A172 (cell line): ENCODE measurements at places on chromosomes 6 and 20. TPM values are rescaled to one million over a fixed set of nuclear protein-coding genes. Genes with fewer than 3 reads are reported as not detected.

Gene TCFL5
- total RNA-seq: 23.7 and 24.1 TPM in 2 replicates

Gene LY6G5C
- not detected in 2 replicates for total RNA-seq

Gene KCNG1
- total RNA-seq: 6.2 and 12.4 TPM in 2 replicates

Gene SCUBE3
- total RNA-seq: 0.69 and 0.88 TPM in 2 replicates

Gene BPIFB1
- not detected in 2 replicates for total RNA-seq

Gene LRRC73
- 1.2 and 2.3 TPM in 2 replicates for total RNA-seq

Gene TFAP2A
- total RNA-seq: 5.2 TPM in 2 replicates

Gene KHDC1L
- total RNA-seq: not detected in 2 replicates

Gene DLL1
- total RNA-seq: 3.4 and 4.7 TPM in 2 replicates

Gene MEI4
- not detected in 2 replicates for total RNA-seq

Gene MUC21
- total RNA-seq: not detected in 2 replicates

Gene BFSP1
- total RNA-seq: 8.3 and 9.7 TPM in 2 replicates

- DNase-seq: no peak
Measured at GRCh38 chr20:60509407-60509806, 551.2 kb downstream of the CDH26 start.

GRCh38 chr20:5061213-5061612 is 58.5 kb downstream of the PCNA start:
- peak; percentile 95 for DNase-seq

- no peak for DNase-seq
Measured at GRCh38 chr6:106380407-106380806, 19.9 kb downstream of the CRYBG1 start.

GRCh38 chr20:20220134-20220533 is 147.8 kb upstream of the INSM1 start:
- no peak for DNase-seq

DNA sequence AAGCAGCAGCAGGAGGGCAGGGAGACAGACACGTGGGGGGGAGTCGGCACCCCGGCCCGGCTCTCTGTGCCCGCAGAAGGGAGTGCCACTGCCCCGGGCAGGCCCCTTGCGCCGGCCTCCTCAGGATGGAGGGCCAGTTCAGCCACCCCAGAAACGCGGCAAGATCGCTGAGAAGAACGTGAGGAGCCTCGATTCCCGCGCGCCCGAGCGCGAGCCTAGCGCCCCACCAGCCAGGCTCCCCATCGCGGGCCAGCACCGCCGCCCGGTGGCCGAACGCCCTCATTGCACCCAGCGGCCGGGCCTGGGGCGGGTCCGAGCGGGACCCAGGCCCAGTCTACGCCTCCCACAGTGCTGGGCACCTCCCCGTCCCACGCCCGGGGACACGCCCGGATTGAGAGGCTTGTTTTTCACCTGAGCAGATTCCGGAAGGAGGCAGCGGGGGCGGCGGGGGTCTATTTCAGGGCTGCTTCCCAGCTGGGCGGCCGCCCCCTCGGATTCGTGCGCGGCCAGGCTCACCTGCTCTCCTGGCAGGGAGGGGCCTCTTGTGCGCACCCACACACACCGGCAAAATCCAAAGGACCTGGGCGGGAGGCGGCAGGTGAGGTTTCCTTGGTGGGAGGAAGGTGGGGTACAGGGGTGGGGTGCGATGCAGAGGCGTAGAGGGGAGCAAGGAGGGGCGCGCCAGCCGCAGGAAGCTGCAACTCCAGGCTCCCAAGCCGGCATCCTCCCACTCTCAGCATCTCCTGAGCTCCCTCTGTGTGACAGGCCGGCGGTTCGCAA is 9.0 kb upstream of the GRM4 start:
- peak; percentile 14 for DNase-seq

- peak; percentile 76 for DNase-seq
Measured at GRCh38 chr20:38633577-38634093, 32.0 kb downstream of the ARHGAP40 start.

GRCh38 chr6:34658605-34659265 is 37.8 kb downstream of the ILRUN start:
- DNase-seq: no peak

GRCh38 chr20:9253006-9253539 is 184.2 kb downstream of the PLCB4 start:
- no peak for DNase-seq

DNA sequence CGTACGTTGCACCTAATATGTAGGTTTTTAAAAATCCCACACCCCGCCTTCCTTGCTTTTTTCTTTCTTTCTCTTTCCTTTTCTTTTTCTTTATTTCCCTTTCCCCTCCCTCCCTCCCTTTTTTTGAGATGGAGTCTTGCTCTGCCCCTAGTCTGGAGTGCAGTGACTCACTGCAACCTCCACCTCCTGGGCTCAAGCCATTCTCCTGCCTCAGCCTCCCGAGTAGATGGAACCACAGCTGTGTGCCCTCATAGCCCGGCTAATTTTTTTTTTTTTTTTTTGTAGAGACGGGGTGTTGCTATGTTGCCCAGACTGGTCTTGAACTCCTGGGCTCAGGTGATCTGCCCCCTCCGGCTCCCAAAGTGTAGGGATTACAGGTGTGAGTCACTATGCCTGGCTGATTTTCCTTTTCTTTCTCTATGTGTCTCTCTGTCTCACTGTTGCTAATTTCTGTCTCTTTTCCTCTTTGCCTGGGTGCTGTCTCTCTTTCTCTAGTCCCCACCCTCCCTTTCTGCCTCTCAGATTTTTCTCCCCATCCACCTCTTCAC is 61.2 kb downstream of the SRC start:
- no peak for DNase-seq

DNA sequence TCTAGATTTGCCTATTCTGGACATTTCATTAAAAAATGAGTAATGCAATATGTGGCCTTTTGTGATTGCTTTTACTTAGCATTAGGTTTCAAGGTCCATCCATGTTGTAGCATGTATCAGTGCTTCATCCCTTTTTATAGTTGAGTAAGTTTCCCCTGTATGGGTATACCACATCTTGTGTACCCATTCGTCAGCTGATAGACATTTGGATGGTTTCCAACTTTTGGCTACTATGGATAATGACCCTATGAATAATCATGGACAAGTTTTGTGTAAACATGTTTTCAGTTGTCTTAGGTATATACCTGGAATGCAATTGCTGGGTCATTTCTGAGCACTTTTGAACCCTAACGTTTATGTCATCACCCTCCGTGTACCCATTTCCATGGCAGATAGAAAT is 15.4 kb downstream of the METTL24 start:
- DNase-seq: no peak

DNA sequence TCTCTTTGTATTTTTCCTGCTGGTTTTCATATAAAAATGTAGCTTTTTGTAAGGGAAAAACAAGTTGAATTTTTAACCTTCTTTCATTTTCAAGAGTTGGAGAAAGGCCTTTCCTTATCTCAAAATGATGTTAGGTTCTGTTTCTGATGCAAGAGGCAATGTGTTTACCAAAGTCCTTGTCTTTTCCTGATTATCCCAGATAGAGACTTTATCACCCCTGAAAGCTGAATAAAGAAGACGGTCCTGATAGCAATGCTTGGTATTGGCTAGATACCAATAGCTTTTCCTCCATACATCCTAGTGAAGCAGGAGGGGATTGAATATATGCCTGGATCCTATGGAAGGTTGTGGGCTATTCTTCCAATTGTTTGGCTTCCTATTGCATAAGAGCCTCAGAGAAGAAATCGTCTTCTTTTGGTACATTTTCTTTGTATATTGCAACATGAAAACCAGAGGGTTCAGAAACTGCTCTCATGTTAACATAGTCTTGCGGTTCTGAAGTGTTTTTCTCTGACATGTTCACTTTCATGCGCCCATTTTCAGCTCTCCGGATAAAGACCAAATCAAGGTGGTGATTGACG is 5.5 kb downstream of the PNLDC1 start:
- DNase-seq: no peak

DNA sequence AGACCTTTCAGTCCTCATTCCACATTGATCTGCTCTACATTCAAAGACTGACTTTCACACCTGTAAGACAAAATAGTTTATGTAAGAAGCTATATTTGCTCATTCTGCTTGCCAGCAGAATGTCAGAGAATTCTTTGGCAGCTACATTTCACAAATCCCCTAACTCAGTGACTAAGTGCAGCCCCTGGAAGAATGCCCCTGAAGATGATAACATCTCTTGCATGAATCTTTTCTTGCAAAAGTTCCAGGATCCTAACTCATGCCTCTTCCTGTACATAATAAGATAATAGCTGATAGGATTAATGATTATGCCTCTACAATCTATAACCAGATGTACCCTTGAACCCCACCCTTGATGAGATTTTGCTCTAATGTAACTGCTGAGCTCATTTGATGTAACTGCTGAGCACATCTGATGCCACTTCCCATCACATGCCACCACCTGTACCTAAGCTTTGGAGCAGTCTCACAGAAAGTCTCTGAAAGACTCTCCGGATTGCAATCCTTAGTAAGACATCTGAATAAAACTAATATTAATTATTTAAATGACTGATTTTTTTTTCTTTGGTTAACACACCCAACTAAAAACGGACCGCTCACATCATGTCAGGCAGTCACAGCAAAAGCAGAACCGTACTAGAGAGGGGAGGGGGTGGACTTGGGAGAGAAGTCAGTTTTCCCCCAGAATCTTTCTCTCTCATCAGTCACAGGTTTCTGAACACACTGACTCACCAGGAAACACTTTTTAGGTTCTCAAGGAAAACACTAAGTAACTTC is 684 bp upstream of the DNAH8 start:
- no peak for DNase-seq

DNA sequence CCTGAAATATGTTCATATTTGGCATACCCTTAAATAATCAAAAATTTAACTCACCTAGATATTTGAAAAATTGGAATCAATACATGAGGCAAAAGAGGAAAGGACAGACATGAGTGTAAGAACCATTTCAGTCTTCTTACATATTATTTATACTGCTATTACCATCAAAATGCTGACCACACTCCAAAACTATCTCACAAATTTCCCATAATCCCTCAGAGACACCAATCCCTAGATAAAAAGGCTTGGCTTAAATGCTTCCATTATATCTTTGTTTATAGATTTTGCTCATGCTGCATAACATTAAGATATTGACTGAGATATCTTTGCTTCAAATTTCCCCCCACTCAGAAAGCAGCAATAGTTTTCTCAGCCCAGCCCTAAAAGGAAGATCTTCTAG is 11.7 kb upstream of the NT5DC1 start:
- DNase-seq: no peak

GRCh38 chr6:5279891-5280338 is 18.6 kb downstream of the FARS2 start:
- DNase-seq: no peak

- DNase-seq: peak; percentile 1
Measured at GRCh38 chr6:78835817-78836216, 31.5 kb upstream of the IRAK1BP1 start.

DNA sequence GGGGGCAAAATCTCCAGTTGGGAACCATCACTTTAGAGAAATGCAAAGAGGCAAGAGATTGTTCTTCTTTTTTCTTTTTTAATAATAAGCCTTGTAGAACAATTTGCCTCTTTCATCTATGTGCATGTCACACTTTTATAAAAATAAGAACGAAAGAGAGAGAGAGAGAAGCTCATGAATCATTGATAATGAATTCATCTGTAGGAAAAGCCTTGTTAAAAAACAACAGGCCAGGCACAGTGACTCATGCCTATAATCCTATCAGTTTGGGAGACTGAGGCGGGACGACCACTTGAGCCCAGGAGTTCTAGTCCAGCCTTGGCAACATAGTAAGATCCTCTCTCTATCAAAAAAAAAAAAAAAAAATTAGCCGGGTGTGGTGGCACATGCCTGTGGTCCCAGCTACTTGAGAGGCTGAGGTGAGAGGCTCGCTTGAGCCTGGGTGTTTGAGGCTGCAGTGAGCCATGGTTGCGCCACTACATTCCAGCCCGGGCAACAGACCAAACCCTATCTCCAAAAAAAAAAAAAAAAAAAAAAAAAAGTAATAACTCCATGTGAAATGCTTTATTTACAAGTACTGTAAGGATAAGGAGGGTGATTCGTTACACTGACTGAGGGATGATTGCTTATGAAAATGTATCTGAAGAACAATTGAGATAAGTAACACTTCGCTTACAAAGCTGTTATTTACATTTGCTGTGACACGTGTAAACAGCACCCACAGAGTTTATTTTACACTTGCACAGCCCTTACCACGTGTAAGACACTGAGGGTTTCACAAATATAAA is 6.0 kb downstream of the CCN5 start:
- DNase-seq: peak; percentile 79

- no peak for DNase-seq
Measured at GRCh38 chr6:1708122-1708521, 98.4 kb downstream of the FOXC1 start.

DNA sequence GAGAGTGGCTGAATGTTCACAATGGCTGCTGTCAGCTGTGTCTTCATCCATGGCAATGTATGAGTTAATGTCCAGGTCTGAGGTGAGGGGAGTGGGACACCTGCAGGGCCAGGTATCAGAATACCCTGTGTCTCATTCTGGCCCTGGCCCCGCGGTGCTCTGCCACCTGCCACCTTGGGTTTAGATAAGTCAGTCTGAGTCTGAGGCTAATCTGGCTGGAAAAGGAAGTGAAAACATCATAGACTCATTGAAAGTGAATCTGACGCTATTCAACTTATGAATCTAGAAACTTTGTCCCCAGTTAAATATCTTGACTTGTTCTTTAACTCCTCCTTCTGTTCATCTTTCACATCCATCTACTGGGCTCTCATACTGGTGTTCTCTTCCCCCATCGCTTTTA is 267.1 kb upstream of the JAG1 start:
- DNase-seq: no peak
